ENCODE measurements at places on chromosomes 5 and 9.
A peak's percentile ranks its signal among the peaks of the same experiment; 100 is the strongest.

GRCh38 chr9:83218411-83219090 is 155.6 kb upstream of the RASEF start:
- no peak for DNase-seq

- DNase-seq = no peak
Observed at GRCh38 chr9:121620325-121620673, 31.1 kb upstream of the DAB2IP start.

GRCh38 chr5:32222723-32223470 is 48.8 kb upstream of the GOLPH3 start:
- DNase-seq = no peak

DNA sequence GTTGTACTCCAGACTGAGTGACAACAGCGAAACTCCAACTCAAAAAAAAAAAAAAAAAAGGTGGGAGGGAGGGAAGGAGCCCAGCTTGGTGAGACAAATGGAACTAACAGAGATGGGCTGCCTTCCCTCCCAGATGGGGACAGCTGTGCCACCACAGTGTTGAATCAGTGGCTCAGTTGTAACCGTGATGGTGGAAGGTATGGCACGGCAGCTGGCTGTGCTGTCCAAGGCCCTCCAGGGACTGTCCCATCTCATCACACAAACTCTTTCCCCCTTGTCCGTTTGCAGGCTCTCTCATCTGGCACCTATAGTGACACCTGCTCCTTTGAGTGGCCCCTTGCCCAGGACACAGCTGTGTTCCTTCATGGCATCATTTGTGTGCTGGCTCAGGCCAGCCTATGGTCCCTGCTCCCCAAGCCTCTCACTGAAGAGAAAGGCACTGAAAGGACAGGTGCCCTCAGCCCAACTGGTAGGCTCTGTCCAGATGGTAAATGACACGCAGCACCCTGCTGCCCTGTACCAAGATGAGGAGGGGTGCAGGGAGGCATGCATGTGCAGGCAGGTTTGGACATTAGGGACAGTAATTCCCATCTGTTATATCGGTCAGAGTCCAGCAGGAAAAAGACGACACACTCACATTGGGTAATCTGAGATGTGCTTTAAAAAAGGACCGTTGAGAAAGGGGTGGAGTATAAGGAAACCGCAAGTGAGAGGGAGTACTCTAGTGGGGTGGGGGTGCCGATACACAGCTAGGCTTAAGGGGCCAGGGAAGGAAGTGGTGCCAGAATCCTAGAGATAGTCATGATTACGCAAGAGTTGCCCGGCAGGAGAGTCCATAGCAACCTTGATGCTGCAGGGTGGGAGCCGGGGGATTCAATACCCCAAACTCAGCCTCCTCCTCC is 4.3 kb downstream of the SMIM33 start:
- DNase-seq = no peak

DNA sequence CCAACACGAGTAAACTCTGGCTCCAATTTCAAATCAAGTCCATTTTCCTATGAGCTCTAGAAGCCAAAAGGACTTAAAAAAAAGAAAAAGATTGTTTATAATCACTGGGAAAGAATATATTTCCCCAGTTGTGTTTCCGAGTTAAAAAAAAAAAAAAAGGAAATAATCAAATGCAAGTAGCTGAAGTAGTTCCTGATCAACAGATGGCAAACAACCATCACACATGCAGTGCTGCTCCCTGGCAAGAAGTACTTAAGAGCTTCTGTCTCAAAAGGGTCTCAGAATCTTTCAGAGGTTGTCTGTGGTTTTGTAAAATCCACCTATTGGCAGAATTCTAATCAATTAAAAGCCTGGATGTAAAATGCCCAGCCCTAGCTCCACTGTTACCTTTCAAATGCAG is 387.9 kb downstream of the RAB3C start:
- no peak for DNase-seq

DNA sequence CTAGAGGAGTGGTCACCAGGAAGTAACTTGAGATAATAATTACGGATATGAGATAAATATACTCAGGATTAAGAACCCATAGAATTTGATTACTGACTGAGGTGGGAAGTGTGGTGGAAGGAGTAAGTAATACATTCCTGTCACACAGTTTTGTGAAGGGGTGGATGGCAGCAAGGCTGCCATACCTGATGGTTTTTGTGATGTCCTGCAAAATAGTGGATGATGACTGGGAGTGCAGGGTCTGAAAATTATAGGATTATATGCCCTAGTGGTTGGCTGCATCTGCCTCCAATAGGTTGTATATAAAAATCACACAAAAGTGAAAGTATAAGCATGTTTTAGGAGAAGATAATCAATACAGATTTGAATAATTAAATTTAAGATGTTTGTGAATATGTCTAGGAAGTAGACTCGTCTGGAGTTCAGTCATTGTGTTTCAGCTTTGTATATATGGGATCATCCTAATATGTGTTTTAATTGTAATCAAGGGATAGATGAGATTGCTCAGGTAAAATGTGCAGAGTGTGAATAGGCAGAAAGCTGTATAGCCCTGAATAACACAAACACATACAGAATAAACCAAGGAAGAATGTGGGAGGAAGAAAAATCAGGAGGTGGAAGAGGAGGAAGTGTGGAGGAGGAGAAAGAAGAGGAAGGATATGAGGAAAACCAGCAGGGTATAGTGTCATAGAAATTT is 5.5 kb downstream of the SELENOP start:
- DNase-seq = no peak

DNA sequence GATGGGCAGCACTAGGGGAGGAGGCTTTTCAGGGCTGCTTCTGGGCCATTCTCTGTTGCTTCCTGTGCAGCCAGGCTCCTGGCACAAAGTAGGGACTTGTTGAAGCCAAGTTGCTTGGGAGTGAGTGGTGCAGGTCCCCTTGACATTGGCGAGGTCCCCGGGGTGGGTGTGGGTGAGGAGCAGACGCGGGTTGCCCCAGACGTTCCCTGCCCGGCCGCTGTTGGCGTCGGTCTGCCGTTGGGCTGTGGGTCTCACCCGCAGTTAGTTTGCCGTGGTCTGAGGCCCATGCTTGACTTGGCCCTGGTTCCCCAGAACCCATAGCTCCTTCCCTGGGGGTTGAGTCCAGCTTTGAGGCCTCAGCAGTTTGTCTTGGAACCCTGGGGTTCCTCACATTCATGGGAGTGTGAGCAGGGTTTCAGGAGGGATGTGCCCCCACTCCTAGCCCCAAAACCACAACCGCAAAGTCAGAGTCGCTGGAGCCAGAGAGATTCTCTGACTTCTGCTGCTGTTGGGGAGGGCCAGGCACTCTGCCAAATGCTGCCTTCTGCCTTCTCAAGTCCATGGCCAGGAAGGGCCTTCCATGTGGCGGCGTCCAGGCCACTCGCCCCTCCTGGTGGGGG is 77.5 kb downstream of the RXRA start:
- DNase-seq = peak; percentile 47

DNA sequence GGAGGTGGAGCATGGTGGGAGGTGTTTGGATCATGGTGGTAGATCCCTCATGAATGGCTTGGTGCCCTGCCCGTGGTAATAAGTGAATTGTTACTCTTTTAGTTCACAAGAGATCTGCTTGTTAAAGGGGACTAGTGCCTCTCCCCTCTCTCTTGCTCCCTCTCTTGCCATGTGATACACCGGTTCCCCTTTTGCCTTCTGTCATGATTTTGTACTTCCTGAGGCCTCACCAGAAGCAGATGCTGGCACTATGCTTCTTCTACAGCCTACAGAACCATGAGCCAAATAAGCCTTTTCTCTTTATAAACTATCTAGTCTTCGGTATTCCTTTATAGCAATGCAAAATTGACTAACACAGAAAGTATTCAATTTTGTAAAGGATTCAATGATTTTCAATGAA is 817.1 kb downstream of the TLR4 start:
- DNase-seq = no peak

Data from AG04449 (cell line).